ENCODE measurements at places on chromosomes 7 and 10.

DNA sequence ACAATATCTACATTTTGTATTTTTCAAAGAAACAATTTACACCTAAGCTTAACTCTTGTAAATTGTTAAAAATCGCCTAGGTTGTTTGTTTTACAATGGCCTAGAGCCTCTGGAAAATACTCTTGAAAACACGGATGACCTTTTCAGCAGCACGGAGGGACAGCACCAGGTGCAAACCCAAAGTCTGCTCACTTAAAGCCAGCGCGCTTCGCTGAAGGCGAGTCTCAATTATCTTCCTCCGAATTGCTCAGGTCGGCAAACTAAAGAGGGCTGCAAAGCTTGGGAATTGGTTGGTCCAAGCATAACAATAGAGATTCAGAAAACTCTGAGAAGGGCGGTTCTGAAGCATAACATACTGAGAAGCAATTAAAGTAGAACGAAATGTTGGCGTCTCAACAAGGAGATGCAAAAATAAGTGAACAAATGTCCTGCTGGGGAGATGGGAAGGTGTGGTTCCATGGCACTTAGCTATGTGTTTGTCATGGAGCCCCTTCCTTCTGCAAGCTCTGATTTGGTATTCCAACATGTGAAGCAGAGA lies 139.9 kb upstream of the PITRM1 start:
- DNase-seq, result no peak

DNA sequence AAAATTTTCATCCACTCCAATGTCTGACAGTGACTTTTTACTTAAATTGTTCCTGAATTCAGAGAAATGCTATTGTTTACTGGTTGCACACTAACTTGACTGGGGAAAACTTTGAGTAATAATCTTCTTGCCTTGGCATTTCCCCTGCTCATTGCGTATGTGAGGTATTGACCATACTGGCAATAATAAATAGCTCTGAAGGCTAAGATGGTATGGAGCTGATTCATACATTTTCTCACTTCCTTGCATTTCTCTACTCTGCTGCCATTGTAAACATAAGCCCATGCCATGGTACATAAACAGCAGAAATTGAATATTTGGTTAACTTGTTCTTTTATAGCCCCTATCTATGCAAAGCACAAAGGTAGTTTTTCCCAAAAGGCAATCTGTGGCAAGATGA lies 290.0 kb downstream of the RNLS start:
- DNase-seq, result no peak

- DNase-seq, result no peak
Observed at GRCh38 chr7:127850195-127850594, 181.0 kb downstream of the LRRC4 start.

DNA sequence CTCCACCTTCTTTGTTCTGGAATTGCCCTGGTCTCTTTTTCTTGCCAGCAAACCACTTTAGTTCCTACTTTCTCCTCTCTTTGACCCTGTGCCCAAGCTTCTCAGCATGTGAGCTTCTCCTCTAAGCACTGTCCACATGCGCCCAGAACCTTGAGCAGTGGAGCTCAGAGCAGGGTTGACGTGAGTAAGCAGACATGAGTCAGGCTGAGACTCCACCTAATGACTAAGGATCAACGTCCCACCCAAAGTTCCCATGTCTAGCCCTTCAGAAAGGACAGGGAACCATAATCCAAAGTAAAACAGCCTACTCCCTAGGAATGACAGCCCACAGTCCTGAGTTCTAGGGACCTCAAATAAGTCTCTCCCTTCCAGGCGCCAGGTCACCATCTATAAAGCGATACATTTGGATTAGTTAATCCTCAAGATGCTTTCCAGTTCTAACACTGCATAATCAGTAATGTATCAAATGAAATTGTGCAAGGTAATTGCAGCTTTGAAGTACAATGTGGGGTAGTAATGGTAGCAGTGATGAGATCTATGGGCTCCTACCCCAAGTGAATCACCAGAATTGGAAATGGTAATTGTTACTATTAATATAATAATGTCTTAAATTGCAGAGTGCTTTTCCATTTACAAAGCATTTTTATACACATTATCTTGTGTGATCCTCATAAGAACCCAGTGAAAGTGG lies 44.5 kb downstream of the KCNMA1 start:
- DNase-seq, result no peak

DNA sequence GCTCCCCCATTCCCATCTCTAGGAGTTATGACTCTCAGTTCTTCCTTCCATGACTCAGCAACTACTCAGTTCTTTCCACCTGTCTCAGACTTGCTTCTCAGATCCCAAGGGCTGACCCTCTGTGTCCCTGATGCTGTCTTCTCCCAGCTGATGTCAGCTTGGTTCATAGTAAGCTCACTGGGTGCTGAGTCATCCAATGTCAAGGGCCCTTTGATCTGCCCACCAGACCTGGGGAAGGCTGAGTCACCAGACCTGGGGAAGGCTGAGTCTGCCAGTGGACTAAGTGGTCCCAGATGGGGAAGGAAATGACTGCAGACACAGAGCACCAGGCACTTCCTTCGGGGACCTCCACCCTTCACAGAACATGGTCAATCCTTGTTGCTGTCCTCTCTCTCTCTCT lies 76.1 kb upstream of the ZEB1 start:
- DNase-seq, result peak; percentile 3

DNA sequence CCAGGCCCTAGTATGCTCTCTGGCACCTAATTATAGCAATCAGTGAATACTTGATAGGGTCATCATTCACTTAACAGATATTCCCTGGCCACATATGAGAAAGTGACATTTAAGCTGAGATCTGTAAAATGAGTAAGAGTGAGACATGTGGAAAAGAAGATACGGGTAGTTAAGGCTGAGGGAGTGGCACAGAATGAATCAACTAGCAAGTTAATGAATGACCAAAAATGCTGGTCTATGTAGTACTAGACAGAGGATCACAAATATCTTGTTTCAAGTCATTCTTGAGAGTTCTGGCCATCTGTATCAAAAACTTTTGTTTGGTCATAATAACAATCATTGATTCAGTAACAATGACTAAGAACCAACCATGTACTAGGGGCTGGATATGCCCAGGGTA lies 954.9 kb downstream of the CNTNAP2 start:
- DNase-seq, result no peak

DNA sequence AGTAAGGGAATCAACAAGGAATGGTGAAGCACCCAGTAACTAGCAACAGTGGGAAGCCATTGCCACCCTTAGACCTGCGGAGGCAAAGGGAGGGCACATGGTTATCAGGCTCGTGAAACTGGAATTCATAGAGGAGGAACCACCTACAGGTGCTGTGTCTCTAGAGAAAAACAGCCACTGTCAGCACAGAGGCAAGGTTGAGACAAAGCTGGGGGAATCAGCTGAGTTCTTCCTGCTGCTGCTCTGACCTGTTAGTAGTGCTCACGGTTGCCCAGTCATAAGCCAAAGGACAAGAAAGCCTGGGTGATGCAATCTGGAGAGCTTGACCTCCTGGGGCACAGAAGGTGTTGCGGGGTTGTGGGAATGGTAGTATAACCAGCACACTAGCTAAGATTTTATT lies 110.1 kb downstream of the TPST1 start:
- peak; percentile 77 for DNase-seq

DNA sequence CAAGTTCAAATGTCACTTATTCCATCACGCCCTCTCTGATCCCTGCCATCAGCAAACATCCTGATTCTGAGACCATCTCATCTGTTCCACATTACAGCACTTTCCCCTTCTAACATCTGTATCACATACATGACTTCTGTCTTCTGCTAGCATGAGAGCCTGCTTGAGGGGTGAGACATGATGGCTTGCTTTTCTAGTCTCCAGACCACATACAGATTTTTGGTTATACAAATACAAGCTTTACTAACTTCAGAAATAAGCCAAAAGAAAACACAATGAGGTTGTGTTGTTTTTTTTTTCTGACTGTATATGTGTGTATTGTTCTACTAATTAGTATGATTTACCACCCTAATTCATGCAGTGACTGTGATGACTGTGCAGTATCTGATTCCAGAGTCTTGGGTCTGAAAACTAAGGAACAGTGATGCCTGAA lies 34.3 kb downstream of the NAPEPLD start:
- no peak for DNase-seq

All from RPMI8226 (cell line).